Stimulated activated CD8-positive, alpha-beta memory T cell treated with anti-CD3 and anti-CD28 coated beads, Interleukin-12 subunit alpha, Interleukin-12 subunit beta, amount 100 ng/mL, for 4 hours (primary cell): ENCODE measurements at places on chromosomes 12 and 14.

DNA sequence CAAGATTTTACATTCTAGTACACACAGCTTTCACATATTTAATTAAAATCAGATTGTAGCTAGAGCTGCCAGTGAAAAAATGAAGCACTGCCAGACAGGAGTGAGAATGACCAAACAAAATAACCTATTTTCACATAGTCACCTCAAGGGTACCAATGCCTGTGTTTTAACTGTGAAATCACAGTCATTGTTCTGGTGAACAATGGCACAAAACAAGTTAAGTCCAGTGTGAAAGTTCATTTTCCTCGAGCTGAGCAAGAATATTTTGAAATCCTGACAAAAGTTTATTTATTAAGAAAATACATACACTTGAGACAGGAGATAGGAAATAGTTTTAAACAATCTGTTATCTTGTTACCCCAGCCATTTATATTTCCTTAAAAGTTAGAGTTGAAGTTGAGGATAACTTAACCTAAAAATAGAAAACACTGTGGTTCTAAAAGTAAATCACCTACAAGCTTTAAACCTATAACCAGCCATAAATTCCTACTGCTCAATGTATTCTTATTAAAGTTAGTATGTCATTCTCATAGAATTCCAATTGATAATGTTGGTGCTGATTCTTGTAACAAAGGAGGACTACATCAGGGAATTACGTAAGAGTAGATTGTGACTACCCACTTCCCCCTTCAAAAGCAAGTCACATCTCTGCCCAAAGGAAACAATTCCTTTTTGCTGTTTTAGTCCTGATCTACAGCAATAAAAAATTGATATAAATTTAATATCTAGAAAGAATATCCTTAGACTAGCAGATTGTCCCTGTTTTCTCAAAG lies 15.9 kb downstream of the DENND5B start:
- no peak for DNase-seq

DNA sequence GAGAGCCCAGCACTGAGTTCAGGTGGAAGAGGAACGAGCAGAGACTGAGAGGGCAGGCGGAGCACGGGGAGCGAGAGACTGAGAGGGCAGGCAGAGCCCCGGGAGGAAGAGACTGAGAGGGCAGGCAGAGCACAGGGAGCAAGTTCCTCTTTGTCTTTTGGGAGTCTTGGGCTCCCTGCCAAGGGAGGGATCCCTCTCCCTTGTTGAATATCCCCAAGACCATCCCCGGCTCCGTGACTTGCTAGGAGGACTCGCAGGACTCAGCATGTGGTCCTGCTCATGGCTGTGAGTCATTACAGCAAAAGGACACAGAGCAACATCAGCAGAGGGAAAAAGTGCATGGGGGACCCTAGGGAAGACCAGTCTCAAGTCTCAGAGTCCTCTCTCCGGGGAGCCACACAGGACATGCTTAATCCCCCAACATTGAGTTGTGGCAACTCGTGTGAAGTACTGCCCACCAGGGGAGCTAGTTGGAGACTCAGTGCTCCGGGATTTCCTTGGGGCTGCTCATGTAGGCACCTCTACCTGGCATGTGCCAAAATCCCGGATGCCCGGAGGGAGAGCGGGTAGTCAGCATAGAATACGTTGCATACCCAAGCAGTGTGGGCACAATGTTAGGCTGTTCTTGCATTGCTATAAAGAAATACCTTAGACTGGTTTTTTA lies 81.0 kb downstream of the CCDC92 start:
- DNase-seq, result no peak

- DNase-seq, result no peak
Measured at GRCh38 chr12:50751948-50752721, 11.8 kb upstream of the ATF1 start.

GRCh38 chr12:79521576-79521975 lies 169.2 kb downstream of the PAWR start:
- no peak for DNase-seq

DNA sequence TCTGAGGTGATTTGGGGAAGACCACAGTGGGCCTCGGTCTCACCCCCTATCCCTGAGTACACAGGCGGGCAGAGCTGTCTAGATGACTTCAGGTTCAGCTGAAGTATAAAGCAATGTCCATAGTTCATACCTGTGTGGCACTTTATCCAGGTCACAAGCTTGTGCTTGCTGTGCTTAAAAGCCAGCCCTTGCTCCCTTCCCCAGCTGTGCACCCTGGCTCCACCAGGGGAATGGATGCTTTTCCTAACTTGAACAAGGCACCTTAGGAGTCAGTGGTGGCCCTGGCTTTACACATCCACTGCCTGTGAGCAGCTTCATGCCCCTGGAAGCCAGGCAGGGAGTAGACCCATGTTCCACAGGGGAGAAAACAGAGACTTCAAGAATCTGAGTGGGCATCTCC lies 5.5 kb downstream of the CARMIL3 start:
- no peak for DNase-seq

DNA sequence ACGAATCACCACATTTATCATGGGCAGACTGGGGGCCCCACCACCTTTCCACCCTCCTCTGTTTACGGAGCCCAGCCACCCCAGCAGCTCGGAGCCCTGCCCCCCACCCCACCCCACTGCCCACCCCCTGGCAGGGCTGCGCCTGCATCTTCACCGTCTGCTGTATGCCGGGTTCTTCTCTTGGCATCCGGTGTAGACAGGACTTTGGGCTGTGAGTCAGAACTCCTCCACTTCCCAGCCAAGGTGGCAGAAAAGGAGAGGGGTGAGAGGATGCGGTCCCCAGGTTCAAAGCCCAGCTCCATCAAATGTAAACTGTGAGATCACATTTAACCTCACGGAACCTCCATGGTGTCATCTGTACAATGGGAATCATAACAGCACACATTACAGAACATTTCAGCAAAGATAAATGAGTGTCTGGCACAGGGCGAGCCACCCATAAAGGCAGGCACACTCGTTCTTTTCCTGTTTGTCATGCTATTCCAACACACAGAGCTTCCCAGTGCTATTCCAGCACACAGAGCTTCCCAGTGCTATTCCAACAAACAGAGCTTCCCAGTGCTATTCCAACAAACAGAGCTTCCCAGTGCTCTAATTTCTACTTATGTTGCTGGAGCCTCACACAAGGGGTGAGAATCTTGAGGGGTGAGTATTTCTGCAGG lies 292.7 kb upstream of the RTL1 start:
- DNase-seq, result no peak

- no peak for DNase-seq
Measured at GRCh38 chr14:72618424-72618823, 275.5 kb downstream of the DPF3 start.

DNA sequence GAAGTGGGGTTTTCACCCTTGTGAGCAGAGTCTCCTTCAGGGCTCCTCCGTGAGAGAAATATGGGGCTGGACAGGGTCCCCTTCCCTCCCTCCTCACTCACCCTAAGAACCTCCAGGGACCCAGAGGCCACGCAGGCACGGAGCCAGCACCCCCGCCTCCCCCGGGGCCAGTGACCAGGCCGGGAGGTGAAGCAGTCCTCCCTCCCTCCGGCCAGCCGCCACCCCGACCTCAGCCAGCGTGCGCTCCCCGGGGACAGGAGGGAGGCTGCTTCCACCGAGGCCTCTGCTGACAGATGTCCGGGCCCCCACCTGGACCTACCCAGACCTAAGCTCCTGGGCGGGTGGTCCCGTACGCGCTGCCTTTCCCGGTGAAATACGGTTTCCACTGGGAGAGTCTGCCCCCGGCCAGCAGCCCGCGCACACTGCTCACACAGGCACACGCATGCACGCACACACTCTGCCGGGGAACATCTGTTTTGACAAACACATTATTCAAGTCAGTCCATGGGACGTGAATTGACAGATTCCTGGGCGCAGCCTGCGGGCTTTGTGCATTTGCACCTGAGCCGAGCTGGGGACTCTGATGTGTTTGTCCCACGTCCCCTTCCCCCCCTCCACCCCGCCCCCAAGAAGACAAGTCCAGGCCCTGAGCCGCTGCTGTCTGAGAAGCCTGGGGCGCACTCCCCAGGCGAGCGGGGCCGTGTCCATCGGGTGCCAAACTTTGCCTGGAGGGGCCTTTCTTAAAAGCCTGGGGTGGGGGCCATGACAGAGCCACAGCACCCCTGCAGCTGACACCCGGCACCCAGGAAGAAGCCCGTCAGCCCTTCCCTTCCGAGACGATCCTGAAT lies 725 bp downstream of the RIMBP2 start:
- no peak for DNase-seq

DNA sequence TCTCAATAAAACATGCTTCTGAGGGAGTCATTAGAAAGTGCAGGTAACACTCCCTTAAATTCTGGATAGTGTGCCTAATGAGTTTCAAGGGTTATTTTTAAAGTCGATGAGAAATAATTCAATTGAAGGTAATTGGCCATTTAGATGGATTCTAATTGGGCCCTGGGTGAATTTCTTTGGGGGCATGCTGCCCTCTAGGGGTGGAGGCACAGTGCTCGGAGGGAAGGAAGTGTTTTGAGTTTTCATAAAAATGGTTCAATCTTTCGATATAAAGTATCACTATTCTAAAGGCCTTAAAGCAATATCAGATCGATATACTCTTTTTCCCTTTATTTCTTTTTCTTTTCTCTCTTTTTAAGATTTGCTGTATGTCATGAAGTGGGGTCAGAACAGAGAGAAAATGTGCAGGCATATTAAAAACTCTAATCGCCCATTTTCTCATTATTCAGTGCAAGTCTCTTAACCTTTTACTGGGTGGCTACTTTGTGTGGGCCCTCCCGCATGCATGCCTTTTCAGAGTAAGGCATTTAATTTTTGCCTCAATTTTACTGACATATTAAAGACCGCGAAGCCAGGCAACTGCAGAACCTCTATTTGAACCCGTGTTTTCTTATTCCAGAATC lies 25.5 kb downstream of the NKX2-8 start:
- DNase-seq, result no peak

GRCh38 chr12:28367993-28368392 lies 177.7 kb downstream of the CCDC91 start:
- no peak for DNase-seq

GRCh38 chr12:21526721-21527345 lies 737 bp downstream of the SPX start:
- DNase-seq, result no peak

DNA sequence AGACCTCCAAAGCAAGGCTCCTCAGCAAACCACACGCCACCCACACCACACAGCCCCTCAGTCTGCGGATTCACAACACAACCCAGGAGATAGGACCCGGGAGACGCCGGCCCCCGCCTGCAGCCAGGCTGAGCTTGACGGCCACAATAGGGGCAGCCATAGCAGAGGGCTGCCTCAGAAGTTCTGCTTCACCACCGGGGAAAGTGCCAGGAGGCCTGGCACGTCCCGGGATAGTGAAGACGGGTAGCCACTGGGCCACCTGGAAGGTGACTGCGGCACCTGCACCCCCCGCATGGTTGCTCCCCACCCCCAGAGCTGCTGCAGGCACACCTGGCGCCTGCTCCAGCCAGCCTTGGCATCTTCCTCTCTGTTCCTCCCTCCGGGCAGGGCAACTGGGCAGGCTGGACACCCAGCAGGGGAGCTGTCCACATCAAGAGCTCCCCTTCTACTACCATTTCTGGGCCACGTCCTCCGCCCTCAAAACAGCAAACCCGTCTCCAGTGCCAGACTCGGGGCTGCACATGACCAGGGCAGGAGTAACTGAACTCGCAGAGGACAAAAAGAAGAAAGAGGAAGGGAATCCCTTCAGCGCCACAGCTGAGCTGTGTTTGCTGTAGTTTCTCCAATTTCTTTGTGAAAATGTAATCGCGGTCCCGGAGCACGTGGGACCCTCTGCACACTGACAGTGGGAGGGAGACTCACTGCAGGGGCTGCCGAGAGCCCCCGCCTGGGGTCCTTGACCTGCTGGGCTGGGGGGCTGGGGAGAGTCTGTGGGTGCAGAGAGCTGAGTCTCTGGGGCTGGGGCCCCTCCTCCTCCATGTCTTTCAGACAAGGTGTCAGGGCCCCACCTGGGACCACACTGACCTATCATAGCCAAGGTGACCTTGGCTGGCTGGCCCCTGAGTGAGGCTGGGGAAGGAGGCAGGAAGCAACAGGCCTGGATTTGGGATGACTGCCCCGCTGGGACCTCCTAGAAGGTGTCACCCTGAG lies 74.2 kb upstream of the C14orf180 start:
- DNase-seq, result no peak

GRCh38 chr14:51926449-51926848 lies 62.9 kb upstream of the RTRAF start:
- no peak for DNase-seq

DNA sequence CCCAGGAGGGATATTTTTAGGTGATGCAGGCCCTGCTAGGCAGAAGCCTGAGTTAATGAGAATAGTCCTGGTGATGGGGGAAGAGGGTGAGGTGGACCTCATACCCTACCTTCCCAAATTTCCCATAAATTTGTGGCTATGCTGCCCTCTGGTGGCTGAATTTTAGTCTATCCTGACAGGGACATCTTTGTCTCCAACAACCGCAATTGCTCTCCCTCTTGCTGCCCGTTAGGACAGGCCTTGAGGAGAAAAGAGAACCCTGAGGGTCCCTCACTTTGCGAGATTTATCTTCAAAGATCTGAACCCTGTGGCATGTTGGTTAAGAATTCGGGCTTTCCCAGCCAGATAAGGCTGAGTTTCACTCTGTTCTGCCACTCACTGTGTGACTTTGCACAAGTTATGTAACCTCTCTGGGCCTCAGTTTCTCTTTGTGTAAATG lies 9.8 kb upstream of the ZNF385A start:
- no peak for DNase-seq

GRCh38 chr12:51793201-51793600 lies 55.3 kb downstream of the FIGNL2 start:
- no peak for DNase-seq

DNA sequence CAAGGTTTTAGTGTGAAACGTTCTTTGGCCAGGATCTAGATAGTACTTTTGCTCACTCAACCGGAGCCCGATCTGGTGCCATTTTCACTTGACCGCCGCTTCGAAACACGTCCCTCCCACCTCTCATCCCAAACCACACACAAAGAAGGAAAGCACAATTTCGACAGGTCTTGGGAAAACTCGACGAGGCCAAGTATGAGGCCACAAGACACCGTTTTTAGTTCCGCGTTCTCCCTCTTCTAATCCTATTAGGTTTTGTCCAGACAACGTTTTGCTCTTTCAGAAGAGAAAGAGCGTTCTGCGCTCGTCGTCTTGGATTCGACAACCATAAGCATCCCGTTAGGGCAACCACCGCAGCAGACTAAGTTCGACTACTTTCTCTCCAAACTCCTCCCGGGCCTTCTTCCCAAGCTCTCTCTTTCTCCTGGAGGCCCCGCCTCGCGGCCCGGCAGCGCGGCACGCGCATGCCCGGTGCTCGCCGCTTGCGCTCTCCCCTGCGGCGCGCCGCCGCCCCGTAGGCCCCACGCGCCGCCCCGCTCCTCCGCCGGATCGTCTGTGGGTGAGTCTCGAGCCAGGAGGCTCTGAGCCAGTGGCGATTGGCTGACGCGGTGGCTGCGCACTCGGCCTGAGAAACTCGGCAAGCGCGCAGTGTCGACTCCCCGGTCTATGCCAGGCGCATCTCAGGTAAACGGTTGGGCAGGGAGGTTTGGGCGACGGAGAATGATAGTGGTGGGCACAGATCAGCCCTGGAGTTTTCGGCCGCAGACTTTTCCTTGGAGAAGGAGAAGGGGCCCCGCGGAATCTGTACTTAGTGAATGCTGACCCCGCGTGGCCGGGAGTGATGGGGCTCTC lies at the start of gene MIPOL1:
Gene MIPOL1, plus strand, starts transcription at position 517 of the 852 bp plus-strand sequence. CDS start 49,952 bp downstream, outside the sequence.
- no peak for DNase-seq

- DNase-seq, result no peak
Measured at GRCh38 chr12:119178544-119179334, at the start of gene HSPB8. HSPB8 (plus strand) TSS chr12:119178931; CDS start chr12:119179313, 382 bp downstream.
